NCI-H2081 (cell line): ENCODE measurements at places on chromosomes 13 and 19.

- DNase-seq: no peak
Measured at GRCh38 chr13:26476782-26477142, 80.7 kb upstream of the WASF3 start.

DNA sequence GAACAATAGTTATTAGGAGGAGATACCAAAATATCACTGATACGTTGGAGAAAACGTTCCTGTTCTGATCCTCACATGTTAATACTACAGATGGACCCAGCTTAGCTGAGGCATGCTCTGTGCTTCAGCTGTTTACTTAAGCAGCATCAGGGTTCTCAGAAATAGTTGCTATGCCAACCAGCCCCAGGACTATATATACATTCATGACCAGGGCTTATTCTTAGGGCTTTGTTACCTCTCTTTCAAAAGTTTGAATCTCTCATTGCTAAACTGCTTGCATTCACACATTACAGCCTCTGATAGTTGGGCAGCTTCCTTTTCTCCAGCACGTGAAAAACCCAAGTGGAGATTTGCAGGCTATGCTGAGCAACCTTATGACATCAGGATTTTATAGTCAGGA, 800.4 kb downstream of the DIAPH3 start:
- DNase-seq: no peak

DNA sequence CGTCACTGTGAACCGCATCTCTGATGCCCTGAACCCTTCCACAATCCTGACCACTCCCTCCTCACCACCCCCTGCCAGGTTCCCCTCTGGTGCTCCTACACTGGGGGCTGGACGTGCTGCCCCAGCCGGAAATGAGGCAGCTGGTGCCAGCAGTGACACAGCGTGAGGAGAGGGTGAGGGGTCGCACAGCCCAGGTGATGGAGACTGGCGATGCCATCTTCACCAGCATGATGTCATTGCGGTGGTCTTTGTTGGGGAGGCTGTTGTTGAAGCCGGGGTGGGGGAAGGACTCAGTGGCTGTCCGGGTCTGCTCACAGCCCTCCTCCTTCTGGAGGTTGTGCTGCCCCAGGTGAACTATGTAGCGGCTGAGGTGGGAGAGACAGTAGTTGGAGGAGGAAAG, 2.5 kb downstream of the KLK11 start:
- no peak for DNase-seq

DNA sequence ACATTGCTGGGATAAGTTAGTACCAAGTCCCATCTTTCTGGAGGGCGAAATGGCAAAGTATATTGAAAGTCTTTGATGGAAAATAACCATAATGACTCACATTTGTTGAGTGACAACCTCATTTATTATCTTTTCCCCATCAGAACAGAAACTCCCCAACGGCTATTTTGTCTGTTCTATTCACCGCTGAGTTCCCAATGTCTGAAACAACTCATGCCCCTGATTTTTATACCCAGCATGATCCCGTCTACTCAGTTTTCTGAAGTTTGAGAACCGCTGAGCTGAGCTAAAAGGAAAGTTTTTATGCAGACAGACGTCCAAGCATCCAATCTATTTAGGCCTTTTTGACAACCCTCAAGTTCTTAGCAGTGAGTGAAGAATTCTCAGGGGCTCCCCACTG, 7.8 kb upstream of the TINCR start:
- no peak for DNase-seq

DNA sequence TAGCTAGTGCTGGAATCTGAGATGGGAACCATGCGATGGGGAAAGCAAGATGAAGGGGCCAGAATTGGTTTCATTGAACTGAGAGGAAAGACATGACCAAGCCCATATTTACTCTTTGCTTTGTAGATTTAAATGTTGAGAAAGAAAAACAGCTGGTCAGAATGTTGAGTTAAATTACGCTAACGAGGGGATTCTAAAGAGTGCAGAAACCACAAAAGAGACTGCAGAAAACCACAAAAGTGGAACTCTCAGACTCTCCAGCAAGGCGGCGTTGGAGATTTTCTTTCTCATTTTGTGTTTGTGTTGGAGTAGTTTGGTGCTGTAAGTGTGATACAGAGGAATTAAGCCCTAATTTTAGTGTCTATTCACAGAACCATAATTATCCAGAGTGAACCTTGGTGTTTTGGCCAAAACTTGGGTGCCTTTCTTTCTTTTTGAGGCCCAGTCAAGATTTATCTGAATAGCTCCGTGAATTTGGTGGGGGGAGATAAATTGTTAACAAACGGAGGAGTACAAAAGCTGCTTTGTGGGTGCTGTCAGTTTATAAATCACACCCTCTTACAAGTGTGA, 26.3 kb downstream of the SAE1 start:
- no peak for DNase-seq

DNA sequence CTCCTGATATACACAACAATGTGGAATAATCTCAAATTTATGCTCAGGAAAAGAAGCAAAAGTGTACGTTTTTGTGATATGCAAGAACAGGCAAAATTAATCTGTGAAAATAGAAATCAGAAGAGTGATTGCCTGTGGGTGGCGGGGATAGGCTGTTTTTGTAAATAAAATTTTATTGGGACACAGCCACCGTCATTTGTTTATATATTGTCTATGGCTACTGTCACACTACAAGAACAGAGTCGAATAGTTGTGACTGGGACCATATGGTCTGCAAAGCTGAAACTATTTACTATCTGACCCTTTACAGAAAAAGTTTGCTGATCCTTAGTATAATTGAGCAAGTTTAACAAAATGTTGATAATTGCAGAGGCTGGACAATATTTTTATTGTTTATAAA, 269.5 kb upstream of the HTR2A start:
- DNase-seq: no peak

DNA sequence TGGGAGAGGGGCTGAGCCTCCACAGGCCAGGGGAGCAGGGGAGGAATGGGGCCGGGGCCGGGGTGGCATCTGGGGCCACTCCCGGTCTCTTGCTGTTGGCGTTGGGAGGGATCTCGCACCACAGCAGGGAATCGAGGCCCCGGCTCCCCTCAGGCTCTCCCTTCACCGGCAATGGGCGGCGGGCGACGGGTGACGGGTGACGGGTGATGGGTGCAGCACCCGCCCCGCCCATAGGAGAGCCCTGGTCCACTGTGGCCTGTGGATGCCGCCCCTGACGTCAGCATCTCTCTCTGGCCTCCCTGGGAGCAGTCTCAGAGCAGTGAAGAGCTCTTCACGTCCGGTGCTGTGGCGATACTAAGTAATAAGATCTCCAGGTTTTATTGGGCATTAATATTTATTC, 133.6 kb downstream of the KDM4B start:
- no peak for DNase-seq

- no peak for DNase-seq
Measured at GRCh38 chr19:3316132-3316648, 50.2 kb upstream of the NFIC start.

DNA sequence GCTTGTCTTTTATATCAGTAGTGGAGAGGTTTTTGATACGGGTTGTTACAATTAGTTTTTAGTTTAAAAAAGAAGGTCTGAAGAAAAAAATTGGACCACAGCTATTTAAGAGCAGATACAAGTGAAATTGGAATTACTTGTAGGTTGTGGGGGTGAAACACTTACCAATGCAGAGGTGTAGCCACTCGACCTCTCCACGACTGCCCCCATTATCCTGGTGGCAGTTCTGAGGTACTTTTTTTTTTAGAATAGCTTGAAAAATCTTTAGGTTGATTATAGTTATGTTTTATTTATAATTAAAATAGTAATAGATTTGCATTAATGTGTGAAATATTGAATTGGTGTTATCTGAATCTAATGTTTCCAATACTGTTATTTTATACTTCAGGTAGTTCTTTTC, 60.7 kb downstream of the PAN3 start:
- no peak for DNase-seq

- no peak for DNase-seq
Measured at GRCh38 chr13:26253262-26253786, 605 bp upstream of the CDK8 start.

DNA sequence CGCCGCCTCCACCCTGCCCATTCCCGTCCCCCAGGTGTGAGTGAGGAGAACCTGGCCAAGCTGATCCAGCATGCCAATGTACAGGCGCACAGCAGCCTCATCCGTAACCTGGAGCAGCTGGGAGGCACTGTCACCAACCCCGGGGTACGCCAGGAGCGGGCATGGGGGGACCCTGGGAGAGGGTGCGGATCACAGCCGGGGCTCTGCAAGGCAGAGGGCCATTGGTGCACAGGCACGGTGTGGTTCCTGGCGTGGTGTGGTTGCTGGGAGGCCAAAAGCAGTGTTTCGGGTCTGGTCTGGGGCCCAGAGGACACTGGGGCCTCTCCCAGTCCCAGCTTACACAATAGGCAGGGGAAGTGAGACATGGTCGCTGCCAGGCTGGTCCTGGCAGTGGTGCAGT, 8.3 kb downstream of the STXBP2 start:
- DNase-seq: no peak

- no peak for DNase-seq
Measured at GRCh38 chr13:27526516-27526915, 76.2 kb upstream of the MTIF3 start.

GRCh38 chr19:7382694-7383093, 34.0 kb downstream of the ARHGEF18 start:
- DNase-seq: no peak

DNA sequence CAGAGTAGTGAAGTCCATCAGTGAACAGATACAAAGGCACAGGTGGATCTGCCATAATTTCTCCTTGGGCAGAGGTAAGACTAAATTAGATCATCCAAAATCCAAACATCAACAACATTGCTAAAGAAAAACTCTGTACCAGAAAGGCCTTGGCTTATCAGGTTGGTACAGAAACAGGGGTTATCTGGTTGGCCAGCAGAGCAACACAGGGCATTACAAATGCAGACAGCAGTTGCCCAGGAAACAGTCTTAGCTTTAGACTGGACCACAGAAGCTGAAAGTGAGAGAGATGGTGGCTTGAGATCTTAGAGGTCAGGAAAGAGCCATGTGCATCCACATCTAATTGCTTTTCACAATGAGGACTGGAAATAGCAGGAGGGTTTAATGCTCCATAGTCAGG, 26.6 kb upstream of the DGKH start:
- DNase-seq: no peak

DNA sequence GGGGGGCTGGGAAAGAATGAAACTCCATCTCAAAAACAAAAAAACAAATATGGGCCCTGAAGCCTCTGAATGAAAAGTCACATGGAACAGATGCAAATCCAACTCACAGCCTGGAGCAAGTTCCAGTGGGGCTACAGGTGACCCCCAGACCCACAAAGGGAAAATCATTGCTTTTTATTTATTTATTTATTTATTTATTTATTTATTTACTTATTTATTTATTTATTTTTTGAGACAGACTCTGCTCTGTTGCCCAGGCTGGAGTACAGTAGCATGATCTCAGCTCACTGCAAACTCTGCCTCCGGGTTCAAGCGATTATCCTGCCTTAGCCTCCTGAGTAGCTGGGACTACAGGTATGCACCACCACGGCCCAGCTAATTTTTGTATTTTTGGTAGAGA, 13.3 kb upstream of the CCL25 start:
- DNase-seq: no peak

DNA sequence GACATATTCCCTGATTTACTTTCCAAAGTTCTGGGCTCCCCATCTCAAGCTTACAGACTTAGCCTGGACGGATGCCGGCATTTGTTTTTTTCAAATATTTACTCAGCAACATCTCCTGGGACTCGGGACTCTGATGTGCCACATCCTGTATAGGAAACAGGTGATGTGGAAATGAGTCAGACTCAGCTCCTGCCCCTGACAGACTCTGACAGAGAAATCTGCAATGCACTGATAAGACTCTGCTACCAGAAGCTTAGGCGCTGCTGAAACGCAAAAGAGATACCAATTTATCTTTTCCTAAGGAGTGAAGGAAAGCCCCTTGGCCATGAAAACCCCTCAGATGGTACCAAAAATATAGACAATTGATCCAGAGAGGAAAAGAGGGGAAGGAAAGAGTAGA, 16.2 kb downstream of the LAIR2 start:
- DNase-seq: no peak

DNA sequence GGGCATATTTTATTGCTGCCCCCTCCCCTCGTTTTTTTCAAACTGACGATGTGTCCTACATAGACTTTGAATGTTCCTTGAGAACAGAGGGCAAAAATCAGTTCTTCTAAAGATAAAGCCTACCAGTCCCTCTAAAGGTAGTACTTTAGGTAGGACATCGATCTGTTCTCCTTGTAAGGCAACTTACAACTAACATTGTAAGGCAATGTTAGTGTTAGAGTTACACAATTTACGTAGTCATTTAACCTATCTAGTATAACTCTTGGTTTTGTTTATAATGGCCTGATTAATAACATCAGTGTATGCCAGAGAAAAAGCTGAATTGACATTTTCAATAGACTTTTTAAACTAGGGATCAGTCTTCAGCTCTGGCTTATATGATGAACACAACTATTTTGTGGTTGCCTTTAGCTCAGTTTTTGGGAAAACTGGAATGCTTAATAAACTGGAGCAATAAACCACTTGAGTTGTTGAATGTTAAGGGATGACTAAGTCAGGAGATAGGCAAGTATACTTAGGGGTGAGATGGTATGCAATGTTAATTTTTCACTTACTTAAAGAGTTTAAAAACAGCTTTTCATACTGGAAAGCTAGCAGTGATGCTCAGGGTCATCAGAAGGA, 2.2 kb downstream of the NDFIP2 start:
- no peak for DNase-seq

- peak; percentile 42 for DNase-seq
Measured at GRCh38 chr13:95643571-95643935, 953 bp downstream of the DZIP1 start.

DNA sequence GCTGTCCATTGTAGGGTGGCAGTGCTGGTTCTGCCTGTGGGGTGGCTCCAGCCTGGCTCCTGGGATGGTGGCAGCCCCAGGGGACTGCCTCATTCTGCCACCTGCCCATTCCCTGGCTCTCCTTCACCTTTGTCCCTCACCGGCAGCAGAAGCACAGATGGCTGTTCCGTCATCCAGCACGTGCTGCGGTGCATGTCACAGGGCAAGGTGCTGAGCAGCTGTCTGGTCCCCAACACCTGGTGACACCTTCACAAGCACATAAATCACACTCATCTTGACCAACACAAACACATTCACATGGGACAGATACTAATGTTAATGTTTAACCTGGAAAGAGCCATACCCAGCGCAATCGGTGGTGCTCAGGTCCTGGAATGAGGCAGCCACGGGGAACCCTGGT, 126.8 kb downstream of the UQCRFS1 start:
- no peak for DNase-seq

DNA sequence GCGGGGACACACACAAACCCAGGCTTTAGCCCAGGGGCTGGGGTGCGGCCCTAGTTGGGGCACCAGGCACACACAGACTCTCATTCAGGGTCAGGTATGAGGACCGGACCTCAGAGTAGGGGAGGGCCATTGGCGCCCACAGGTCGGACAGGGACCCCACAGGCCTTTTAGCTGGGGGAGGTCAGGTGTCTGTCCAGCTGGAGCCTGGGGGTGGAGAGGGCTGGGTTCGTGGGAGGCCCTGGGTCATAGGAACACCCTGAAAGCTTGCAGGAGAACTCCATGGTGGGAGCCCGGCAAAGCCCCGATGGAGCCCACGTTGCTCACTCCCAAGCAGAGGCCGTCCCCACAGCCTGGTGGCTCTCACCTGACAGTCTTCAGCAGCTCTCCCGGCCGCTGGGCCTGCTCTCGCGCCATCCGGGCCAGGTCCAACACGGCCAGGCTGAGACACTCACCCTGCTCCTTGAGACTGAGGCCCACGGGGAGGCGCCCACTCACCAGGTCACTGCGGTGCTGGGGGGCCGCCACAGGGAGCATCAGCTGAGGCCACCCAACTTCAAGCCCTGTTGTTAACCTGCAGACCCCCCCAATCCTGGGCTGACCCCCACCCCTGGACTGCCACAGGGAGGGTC, 5.0 kb downstream of the JAK3 start:
- no peak for DNase-seq
